ENCODE measurements at places on chromosomes 11 and 22. TPM values are rescaled to one million over a fixed set of nuclear protein-coding genes. Genes with fewer than 3 reads are reported as not detected.

Gene ST14
- not detected for total RNA-seq

Gene ARHGEF17
- 26.5 TPM for total RNA-seq

Gene KCNK4
- total RNA-seq, result not detected

Gene RIC3
- total RNA-seq, result not detected

Gene ACRV1
- total RNA-seq, result not detected

Gene PACSIN2
- total RNA-seq, result 50.0 TPM

Gene SCGB2A2
- not detected for total RNA-seq

Gene MMP8
- not detected for total RNA-seq

Gene ASPHD2
- total RNA-seq, result 0.86 TPM

Gene SMTNL1
- not detected for total RNA-seq

Gene SLC22A9
- not detected for total RNA-seq

Gene FOLR2
- total RNA-seq, result not detected

Gene RCOR2
- 1.7 TPM for total RNA-seq

Gene GLYAT
- total RNA-seq, result not detected

Gene ZNF280A
- total RNA-seq, result not detected

Gene SMTN
- 344 TPM for total RNA-seq

Gene TENM4
- 1.6 TPM for total RNA-seq

Gene MS4A15
- not detected for total RNA-seq

Gene ADAMTS15
- total RNA-seq, result under 0.01 TPM

Gene PNPLA3
- total RNA-seq, result 3.5 TPM

Gene APOA4
- total RNA-seq, result not detected

Gene OVCH2
- total RNA-seq, result not detected

Gene MYOD1
- total RNA-seq, result not detected

Gene PTGDR2
- total RNA-seq, result not detected

Gene ALX4
- total RNA-seq, result not detected

Gene BATF2
- 4.9 TPM for total RNA-seq

Gene RFPL1
- not detected for total RNA-seq

Gene CTSF
- total RNA-seq, result 9.5 TPM

Gene SPON1
- total RNA-seq, result not detected

Gene CNTN5
- total RNA-seq, result not detected

Gene HNRNPUL2
- total RNA-seq, result 6.9 TPM

Gene TSGA10IP
- not detected for total RNA-seq

Gene SVIP
- 3.4 TPM for total RNA-seq

Gene AQP11
- total RNA-seq, result under 0.01 TPM

Gene SLC16A8
- not detected for total RNA-seq

Gene DSCAML1
- total RNA-seq, result not detected

Gene MEI1
- 4.6 TPM for total RNA-seq

Gene FGF4
- total RNA-seq, result not detected

Gene SERHL2
- 20.2 TPM for total RNA-seq

Gene DEFB131B
- not detected for total RNA-seq

Gene BARX2
- not detected for total RNA-seq

Gene ESRRA
- 21.0 TPM for total RNA-seq

Gene NAALAD2
- 0.58 TPM for total RNA-seq

Gene SAA2
- not detected for total RNA-seq

Gene CATSPER1
- total RNA-seq, result 0.35 TPM

Gene FAM111B
- 3.2 TPM for total RNA-seq

Gene DDX25
- total RNA-seq, result not detected

Gene OR10A6
- total RNA-seq, result not detected

Gene PPME1
- total RNA-seq, result 44.0 TPM

Data from myometrial cell (primary cell).